NCI-H2081 (cell line): ENCODE measurements at places on chromosomes 3 and 15.

DNA sequence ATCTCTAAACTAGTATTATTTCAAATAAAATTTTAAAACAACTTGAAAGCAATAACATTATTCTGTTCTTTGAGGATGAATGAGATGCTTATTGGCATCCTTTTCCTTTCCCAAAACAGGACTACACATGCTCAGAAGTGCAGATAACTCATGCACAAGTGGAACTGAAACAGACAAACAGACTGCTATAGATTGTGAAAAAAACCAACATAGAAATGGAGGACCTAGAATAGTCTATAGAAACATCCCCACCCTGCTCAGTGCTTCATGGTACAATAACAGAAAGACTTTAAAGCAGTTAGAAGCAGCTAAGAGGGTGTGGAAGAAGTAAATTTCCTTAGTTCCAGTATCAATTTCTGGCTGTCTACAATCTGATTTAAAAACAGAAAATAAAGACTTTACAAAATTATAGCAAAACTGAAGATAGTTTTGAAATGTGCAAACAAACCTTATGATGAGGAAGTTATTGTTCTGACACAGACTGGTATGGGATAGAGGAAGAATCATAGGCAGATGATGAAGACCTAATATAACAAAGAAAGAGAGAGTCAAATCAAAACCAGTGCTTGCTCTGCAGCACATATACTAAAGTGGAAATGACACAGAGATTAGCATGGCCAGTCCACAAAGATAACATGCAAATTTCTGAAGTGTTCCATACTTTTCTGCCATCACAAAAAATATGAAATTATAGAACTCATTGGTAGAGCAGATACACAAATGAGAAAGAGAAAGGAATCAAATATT is 1025.4 kb downstream of the SQOR start:
- no peak for DNase-seq

DNA sequence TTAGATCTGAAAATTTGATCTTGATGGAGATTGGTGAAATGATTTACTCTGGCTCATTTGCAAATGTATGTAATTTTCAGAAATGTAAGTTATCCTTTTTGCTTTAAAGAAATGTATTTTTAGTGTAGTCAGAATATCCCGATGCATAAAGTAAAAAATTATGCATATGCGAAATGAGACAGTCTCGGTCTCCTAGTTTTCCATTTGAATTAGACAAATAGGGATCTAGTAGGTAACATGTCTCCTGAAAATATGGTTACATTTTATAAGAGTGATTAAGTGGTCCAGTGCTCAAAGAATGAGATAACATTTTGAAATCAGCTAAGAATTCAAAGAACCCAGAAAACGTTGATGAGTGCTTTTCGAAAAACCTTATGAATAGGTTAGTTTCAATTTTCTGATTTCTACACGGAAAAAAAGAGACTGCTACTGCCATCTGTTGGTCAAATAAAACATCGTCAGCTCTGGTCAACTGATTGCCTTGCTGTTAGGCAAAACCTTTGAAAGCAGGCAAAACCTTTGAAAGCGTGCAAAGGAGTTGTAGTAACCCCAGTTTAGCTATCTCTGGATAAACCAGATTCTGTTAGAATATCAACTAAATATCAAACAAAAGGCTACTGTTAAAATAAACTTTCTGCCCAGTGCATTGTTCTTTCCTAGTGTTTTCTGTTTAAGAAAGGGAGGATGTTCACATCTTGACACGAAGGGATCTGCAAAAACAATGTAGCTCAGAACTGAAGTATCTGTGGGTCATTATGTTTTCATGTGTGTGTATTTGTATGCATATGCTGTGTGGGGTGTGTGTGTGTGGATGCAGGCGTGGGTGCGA is 59.3 kb upstream of the CHMP2B start:
- DNase-seq = peak; percentile 62

DNA sequence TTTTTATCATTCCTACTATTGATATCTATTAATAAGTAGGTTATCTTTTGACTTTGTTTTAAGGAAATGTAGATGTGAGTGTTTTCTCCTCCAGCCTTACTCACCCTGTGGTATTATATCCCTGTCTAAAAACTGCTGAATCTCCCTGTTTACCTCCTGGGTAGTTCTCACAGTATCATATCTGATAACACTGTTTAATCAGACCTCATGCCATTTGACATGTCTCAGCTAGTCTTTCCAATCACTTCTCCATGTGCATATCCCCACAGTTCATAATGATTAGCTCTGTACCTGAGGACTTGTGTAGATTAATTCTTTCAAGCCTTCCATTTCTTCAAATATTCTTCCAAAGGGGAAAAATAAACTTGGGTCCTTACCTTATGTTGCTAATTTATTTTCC is 30.7 kb downstream of the DUOX2 start:
- no peak for DNase-seq

DNA sequence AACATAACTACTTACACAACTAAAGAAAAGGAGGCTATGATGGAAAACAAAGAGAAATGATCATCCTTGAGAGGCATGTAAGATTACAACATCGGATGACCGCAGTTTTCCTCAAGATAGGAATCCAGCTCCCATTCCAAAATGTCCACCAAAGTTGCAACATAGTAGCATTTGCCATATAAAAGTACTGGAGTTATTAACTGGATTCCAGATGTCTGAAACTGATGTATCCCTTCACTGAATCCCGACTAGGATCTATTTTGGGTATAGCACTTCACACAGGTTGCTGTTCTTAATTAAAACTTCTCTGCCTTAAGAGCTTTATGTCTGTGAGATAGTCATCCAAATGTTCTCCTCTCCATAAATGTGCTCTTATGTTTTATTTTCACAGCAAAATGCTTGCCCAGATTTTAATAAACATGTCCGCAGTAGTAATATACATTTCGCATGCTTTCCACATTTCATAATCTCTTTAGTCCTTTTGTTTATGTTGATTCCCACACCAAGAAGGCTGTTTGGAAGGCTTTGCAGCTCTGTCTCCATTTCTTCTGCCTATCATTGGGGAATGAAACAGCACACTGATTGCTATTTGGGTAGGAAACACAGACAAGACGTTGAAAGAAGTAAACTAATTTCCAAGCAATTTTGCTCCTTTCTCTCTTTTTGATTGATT is 716.5 kb upstream of the CFAP20DC start:
- DNase-seq = no peak

DNA sequence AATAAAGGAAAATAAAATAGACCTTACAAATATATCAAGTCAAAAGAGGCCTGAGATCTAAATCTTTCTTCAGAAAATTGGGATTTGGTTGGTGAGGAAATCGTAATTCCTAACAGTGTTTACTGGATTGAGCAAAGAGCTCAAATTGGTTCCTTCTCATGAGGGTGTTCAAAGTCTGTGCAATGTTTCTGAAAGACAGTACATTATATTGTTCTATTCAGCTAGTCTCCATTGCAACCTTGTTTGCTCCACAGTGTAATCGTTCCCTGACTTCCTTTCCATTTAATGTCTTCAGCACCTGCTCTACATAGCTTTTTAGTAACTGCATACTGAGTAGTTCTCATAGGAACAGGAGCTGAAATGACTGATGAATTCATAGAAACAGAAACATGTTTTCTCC is 326.8 kb downstream of the SUCLG2 start:
- DNase-seq = peak; percentile 31

DNA sequence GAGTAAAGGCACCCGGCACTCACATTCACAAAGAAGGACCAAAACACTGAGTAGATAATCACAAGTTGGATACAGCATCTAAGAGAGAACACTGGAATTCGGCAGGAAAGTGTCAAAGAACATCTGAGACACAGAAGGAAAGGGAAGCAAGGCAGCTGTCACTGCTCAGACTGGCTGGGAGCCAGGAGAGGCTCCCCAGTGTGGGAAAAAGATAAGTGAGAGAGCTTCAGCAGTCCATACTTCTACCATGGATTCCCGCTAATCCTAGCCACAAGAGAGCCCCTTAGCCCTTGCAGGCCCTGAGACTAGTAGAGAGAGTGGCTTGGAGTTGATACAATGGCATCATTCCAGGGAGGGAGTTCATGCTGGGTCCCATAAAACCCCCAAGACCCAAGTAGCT is 36.7 kb upstream of the CP start:
- DNase-seq = no peak

- no peak for DNase-seq
These were observed 5.2 kb downstream of the EXOSC7 start for GRCh38 chr3:44981220-44981619.

DNA sequence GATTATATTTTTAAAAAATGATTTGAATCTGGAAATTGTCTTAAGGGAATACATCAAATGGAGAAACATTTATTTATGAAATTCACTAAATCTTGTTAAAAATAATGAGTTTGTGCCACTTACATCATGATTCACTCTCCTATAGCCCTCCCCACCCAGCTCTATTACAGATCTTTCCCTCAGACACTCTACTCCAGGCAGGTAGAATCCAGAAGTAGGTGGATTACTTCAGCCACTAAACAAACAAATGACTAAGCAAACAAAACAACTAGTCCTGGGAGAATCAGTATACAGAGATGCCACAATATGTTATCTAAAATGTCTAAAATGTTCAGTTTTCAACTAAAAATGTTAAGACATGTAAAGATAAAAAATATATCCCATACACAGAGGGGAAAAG is 608.1 kb upstream of the UBE2E2 start:
- DNase-seq = no peak

DNA sequence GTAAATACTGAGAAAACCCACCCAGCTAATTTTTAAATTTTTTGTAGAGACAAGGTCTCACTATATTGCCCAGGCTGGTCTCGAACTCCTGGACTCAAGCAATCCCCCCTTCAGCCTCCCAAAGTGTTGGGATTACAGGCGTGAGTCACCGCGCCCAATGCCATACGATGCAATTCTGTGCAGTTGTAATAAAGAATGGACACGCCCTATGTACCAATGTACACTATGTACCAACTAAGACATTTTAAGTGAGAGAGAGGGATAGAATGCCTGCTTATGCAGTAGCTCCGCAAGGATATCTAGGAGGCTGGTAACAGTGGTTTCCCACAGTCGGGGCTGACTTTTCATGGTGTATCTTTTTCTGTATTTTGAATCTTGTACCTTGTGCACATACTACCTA is 14.6 kb downstream of the ZNF710 start:
- DNase-seq = no peak

GRCh38 chr15:49428409-49429095 is 5.5 kb downstream of the FGF7 start:
- no peak for DNase-seq

DNA sequence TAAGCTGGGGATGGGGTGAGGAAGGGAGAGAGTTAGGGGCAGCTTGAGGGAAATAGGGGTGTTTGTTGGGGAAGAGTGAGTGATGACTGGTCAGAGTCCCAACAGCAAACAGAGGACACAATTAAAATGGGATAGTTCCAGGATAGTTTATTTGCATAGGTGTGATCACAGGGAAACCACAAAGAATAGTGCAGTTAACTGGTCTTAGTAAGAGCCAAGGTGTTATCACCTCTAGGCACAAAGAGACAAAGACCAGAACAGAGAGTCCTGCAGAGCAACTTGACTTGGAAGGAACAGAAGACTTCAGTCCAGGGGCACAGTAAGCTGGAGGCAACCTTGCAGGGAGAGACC is 42.1 kb upstream of the DLG1 start:
- DNase-seq = no peak

DNA sequence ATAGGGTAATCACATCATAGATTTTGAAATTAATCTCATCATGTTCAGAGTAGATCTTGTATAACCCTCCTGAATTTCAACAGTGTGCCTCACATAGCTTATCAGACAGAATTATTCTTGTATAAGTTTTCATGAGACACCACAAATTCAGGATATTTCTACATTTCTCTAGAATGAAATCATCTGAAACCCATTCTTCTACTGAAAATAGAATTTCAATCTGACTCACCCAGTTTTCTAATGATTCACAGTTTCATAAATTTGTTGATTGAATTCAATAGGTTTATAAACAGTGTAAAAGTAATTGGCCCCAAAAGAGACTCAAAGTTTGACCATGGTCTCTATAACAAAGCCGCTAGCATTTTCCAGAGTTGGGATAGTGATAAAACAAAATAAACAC is 1082.6 kb upstream of the EPHA6 start:
- DNase-seq = no peak

GRCh38 chr3:62367763-62368195 is 5.6 kb downstream of the FEZF2 start:
- DNase-seq = no peak

GRCh38 chr15:49946681-49947080 is 172.4 kb downstream of the ATP8B4 start:
- no peak for DNase-seq

DNA sequence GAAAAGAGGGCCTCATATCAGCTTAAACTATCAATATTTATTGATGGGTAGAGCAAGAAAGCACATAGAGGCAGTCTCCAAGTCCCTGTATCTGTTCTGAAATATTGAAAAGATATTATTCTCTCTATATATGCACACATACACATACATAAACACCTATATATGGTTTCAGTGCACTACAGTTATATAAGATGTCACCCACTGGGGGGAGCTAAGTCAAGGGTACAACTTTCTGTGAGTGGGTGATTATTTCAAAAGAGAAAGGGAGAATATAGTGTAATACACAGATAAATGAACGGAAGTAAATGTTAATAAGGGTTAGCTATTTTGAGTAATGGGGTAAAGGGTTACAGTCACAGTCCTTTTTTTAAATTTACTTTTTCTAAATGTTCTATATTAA is 8.8 kb downstream of the SNTN start:
- no peak for DNase-seq
